ENCODE measurements at places on chromosomes 7 and 10.

GRCh38 chr7:159032753-159033472, 111.8 kb downstream of the VIPR2 start:
- DNase-seq: no peak

DNA sequence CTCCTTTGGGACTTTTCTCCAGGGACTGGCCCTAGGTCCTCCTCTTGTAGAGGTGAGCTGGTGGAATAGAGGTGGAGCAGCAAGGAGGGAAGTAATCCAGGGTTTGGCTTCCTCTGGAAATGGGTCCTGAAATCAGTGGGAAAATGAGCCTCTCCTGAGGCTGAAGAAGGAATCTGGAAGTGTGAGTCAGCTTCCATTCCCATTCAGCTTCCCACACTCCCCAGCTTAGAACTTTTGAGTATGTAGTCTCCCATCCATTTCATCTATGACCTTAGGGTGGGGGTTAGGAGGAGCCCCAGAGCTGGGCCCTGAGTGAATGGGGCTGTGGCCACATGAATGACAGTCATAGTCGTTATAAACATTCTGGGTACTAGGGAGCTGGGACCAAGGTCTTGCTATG, 17.7 kb downstream of the LDB1 start:
- no peak for DNase-seq

DNA sequence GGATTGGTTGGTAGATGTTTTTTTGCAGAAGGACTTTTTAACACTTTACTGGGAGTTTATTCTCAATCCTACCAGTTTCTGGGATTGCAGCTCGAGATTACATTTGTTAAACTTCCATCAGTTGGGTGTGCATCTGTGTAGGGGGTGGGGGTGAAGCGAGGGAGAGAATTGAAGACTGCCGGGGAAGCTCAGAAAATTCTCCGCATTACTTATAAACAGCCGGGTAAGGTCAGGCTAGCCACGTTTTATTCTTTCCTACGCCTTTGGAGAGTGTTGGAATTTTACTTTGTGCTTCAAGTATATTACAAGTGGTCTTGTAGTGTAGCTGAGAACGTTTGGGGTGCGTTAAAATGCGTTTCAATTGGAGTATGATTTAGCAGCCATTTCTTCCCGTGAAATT, 1.1 kb downstream of the PALS2 start:
- DNase-seq: no peak

GRCh38 chr7:25026156-25026555, 46.2 kb upstream of the OSBPL3 start:
- DNase-seq: no peak

DNA sequence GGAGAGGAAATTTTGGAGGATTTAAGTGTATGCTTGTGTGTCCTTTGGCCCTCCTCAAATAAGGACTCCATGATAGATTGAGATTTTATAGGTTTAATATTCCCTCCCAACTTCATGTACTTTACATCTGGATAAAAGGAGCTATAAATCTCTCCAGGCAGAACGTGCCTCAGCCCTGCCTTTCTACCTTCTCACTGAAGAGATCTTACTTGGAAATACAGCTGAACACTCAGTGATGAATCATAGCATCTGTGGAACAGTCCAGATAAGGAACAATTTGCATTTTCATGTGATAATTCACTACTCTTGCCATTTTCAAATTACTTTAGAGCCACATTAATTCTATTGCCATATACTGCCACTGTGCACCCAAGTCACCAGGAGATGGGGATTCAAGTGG, 364.6 kb upstream of the PODXL start:
- no peak for DNase-seq

DNA sequence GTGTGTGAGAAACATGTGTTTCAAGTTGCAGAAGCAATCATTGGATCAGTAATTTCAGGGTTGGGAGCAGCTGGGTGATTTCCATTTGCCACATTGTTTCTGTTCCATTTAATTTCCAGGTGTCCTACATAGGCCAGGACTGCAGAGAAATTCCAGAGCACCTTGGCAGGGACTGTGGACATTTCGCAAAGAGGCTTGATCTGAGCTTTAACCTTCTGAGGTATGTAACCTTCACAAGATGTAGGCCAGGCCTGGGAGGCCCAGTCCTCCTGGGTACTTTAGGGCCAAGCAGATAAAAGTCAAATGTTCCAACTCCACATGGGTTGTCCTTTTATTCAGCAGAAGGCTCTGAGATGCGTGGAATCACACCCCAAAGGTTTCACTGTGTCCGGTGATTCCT, 6.9 kb downstream of the LRMDA start:
- no peak for DNase-seq

DNA sequence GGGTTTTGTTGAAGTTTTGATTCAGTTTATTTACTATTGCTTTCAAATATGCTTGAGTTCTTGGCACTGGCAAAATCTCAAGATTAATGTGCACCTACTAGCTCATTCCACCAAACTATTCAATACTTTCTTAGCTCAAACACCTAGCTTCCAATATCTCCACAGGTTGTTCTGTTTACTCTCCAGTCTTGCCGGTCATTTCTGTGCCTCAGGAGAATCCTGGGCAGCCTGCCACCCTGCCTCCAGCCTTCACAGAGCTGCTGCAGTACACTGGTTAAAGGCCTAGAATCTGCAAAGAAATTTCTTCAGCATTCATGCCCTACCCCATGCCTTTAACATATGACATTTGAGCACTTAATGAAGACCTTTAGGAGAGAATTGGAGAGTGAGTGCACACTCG, 4.0 kb upstream of the TMEM106B start:
- DNase-seq: no peak

GRCh38 chr7:34842782-34843181, 184.8 kb downstream of the NPSR1 start:
- no peak for DNase-seq

- DNase-seq: no peak
Measured at GRCh38 chr10:103630156-103630555, 136.7 kb downstream of the NEURL1 start.

DNA sequence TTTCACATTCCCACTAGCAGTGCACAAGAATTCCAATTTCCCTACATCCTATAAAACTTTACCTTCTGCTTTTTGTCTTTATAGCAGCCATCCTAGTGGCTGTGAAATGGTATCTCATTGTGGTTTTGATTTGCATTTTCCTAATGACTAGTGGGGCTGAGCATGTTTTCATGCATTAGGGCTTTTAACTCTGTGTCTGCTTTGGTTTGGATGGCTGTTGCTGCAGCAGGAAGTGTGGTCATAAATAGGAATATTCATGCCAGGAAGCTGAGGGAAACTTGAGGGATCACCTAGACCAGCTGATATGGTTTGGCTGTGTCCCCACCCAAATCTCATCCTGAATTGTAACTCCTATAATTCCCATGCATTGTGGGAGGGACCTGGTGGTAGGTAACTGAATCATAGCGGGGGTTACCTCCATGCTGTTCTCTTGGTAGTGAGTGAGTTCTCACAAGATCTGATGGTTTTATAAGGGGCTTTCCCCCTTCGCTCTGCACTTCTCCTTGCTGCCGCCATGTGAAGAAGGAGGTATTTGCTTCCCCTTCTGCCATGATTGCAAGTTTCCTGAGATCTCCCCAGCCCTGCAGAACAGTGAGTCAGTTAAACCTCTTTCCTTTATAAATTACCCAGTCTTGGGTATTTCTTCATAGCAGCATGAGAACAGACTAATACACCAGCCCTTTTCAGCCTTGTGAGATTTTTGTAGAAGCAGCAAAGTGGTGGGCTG, 181.8 kb upstream of the PITRM1 start:
- no peak for DNase-seq
